ENCODE measurements at places on chromosomes 6 and 20. TPM values are rescaled to one million over a fixed set of nuclear protein-coding genes. Genes with fewer than 3 reads are reported as not detected.

Gene RAB32
- total RNA-seq = 2.4 TPM

Gene E2F3
- 27.9 TPM for total RNA-seq

Gene PPIL6
- not detected for total RNA-seq

Gene TTBK1
- 1.5 TPM for total RNA-seq

GRCh38 chr20:24766826-24767622 lies 182.0 kb upstream of the CST7 start:
- no peak for DNase-seq
- H3K4me3 ChIP-seq = no peak overlapping the region
- H3K4me1 ChIP-seq = no peaks in the 10 kb centered on the region
- H3K27ac ChIP-seq = no peak overlapping the region
- no peaks in the 10 kb centered on the region for H3K36me3 ChIP-seq
- peaks cover 4% of the 10 kb centered on the region for H3K27me3 ChIP-seq

DNA sequence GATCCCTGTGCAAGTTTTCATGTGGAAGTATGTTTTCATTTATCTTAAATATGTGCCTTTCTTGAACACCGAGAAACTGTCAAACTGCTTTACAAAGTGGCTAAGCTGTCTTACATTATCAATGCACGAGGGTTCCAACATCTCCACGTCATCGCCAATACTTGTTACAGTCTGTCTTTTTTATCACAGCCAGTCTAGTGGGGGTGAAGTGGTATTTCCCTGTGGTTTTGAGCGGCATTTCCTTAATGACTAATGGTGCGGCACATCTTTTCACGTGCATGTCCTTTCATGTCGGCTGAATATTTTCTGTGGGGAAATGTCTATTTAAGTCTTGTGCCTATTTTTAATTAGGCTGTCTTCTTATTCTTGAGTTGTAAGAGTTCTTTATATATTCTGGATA lies 280.4 kb downstream of the FOXC1 start:
- H3K36me3 ChIP-seq = no peaks in the 10 kb centered on the region
- H3K4me1 ChIP-seq = peaks cover 8% of the 10 kb centered on the region
- H3K27ac ChIP-seq = no peak overlapping the region

GRCh38 chr20:57397693-57398108 lies 6.5 kb downstream of the RBM38 start:
- peak overlapping the region; percentile 91 for H3K27ac ChIP-seq
- peak overlapping the region; percentile 72 for H3K4me3 ChIP-seq
- peaks cover 61% of the 10 kb centered on the region for H3K4me1 ChIP-seq
- peaks cover 90% of the 10 kb centered on the region for H3K36me3 ChIP-seq

DNA sequence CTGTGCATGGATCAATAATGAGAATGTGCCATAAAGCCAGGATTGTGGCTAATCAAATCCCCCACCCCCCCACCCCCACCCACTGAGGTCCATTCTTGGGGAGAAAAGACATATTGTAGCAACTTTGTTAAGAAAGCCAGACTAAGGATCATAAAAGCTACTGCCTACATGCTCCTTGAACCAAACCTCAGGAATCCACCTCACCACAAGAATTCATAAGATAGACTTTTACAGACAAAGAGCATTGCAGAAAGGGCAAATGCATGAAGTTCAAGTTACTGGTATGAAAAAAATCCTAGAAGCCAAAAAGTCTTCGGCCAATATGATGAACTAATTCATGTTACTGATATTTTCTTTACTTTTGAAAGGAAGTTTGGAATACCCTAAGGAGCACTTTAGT lies 187.9 kb upstream of the ARID1B start:
- no peak overlapping the region for H3K27ac ChIP-seq
- H3K4me3 ChIP-seq = no peak overlapping the region
- H3K27me3 ChIP-seq = peaks cover 16% of the 10 kb centered on the region
- no peaks in the 10 kb centered on the region for H3K4me1 ChIP-seq
